HuH-7 (cell line): ENCODE measurements at places on chromosomes 3 and 15.

DNA sequence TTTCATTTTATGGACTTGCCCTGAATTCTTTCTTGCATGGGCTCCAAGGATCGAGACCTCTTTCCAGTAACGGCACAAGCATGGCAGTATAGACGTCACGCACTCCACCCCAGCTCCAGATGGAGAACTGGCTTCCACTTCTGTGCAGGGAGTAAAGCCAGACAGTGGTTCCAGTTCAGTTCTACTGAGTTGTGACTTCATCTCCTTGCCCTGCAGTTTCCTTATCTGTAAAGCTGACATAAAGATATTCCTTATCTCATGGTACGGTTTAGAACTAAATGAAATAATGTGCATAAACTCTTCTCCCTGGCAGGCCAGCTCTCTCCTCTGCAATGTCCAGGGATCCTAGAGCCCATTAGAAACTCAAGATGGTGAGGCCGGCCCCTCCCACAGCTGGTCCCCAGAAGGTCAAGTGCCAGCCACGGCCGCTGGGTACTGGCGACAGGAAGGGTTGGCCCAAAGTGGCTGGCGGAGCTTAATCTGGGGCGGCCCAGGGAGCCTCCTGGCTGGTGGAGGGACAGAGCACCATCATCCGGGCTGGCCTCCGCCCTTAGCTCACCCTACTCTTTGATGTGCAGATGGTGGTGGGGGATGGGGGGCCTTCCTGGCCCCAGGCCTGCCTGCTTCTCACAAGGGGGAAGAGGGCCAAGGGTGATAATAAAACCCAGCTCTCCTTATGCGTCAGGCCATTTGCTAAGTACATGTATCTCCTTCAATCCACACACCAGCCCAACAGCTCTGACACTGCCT lies 7.2 kb downstream of the MESP2 start:
- no peak for DNase-seq

DNA sequence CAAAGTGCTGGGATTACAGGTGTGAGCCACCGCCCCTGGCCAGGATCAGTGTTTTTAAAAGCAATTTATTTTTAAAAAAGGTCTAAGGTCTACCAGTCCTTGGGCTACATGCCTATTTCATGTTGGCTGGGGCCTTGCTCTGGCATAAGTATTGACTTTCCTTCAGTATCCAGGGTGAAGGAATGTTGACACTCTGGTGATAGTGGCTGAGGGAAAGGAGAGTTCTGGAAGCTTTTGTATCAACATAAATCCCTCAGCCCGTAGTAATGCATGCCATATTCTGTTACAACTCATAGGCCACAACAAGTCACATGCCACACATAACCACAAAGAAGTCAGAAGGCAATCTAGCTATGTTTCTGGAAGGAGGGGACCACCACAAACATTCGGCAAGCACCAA lies 273.9 kb downstream of the ROBO2 start:
- no peak for DNase-seq

GRCh38 chr3:27885641-27886040 lies 163.5 kb upstream of the EOMES start:
- no peak for DNase-seq

- DNase-seq = no peak
Measured at GRCh38 chr15:73602446-73602843, 30.7 kb downstream of the NPTN start.

- no peak for DNase-seq
Measured at GRCh38 chr3:74004386-74004785, 379.6 kb upstream of the PDZRN3 start.
